Activated T-cell treated with anti-CD3 and anti-CD28 coated beads, Interleukin-2, amount 50 U/mL, for 72 hours (primary cell): ENCODE measurements at places on chromosomes 2 and 18. TPM values are rescaled to one million over a fixed set of nuclear protein-coding genes. Genes with fewer than 3 reads are reported as not detected.

GRCh38 chr18:66160007-66160406, 409.2 kb downstream of the CDH7 start:
- no peaks in the 10 kb centered on the region for H3K4me1 ChIP-seq
- DNase-seq: no peak
- H3K4me3 ChIP-seq: no peak overlapping the region
- no peaks in the 10 kb centered on the region for H3K27me3 ChIP-seq
- H3K27ac ChIP-seq: no peak overlapping the region

DNA sequence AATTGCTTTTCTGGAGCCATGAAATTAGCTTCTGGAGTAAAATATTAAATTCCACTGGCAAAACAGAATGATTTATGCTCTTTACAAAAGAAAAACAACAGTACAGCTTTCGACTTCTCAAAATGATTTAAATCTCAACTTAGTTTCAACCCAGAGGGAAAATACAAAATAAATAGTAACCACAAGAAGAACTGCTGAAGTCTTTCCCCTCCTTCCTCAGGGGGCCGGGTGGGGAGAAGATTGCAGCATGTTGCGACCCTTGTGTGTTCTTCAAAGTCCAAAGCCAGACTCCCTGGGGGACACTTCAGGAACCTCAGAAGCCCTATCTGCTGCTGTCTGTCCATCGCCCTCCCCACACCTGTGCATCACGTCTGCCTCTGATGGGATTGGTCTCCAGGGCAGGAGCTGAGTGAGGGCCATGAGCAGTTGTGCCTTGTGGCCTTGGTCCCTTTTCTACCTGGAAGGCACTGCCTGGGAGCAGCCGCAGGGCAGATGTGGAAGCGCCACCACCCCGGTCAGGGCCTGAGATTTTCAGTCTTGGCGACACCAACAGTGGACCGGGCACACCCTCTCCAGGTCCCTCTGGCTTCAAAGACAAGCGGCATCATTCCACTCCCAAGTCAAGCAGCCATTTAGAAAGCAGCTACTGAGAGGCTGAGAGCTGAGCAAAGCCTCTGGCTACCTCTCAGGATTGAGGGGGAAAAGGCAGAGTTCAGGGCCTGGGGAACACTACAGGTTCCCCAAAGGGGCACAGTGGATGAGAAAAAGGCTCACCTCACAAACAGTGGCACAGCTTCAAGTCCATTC, 210.1 kb upstream of the RAB6C start:
- no peaks in the 10 kb centered on the region for H3K36me3 ChIP-seq
- H3K4me3 ChIP-seq: no peak overlapping the region
- H3K4me1 ChIP-seq: no peaks in the 10 kb centered on the region
- no peak for DNase-seq

DNA sequence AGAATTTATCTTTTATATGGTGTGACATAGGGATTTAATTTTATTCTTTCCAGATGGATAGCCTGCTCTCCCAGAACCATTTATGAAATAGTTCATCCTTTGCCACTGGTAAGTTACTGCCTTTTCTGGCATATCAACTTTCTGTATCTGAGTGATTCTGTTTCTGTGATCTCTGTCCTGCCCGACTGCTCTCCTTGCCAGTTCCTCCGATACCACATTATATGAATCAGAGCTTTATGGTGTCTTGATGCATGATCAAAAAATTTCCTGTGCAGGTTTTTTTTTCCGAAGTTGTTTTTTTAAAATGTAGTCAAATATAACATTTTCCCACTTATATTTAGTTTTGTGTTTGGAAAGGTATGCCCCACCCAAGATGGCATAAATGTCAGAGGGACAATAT, 242.5 kb downstream of the CYP26B1 start:
- peaks cover 28% of the 10 kb centered on the region for H3K27me3 ChIP-seq
- H3K36me3 ChIP-seq: peaks cover 2% of the 10 kb centered on the region
- H3K27ac ChIP-seq: no peak overlapping the region
- no peak overlapping the region for H3K4me3 ChIP-seq
- no peaks in the 10 kb centered on the region for H3K4me1 ChIP-seq

DNA sequence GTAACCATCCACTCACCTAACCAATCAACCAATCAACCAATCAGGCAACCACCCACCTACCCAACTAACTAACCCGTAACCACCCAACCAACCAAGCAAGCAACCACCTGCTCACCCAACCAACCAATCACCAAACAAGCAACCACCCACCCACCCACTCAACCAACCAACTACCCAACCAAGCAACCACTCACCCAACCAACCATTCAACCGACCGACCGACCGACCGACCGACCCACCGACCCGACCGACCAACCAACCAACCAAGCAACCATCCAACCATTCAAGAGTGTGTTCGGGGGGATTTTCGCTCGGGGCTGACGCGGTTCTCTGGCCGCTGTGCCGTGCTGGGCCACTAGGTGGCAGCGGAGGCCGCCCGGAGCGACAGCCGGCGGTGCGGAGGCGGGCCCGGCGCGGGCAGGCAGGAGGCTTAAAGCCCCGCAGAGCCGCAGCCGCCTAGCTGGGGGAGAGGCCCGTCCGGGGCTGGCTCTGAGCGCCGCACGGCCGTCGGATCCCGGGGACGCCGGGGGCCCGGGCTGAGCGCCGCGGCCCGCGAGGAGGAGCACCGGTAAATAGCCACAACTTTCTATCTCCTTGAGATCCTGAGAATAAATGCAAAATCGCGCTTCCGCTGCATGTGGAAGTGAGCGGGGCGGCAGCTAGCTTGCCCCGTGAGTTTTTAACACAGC, at the start of gene MC5R:
TSS of gene MC5R (plus strand) at position 443 of the 689 bp plus-strand sequence. CDS start 1,617 bp downstream, outside the sequence.
- H3K36me3 ChIP-seq: no peaks in the 10 kb centered on the region
- no peaks in the 10 kb centered on the region for H3K4me1 ChIP-seq
- peaks cover 28% of the 10 kb centered on the region for H3K27me3 ChIP-seq
- peak within 1 kb of the TSS; percentile 29 for H3K27ac ChIP-seq
- peak within 1 kb of the TSS; percentile 63 for H3K4me3 ChIP-seq

GRCh38 chr18:70250781-70251180, 38.1 kb upstream of the SOCS6 start:
- no peak for DNase-seq
- no peak overlapping the region for H3K4me3 ChIP-seq
- no peaks in the 10 kb centered on the region for H3K4me1 ChIP-seq
- no peaks in the 10 kb centered on the region for H3K36me3 ChIP-seq

DNA sequence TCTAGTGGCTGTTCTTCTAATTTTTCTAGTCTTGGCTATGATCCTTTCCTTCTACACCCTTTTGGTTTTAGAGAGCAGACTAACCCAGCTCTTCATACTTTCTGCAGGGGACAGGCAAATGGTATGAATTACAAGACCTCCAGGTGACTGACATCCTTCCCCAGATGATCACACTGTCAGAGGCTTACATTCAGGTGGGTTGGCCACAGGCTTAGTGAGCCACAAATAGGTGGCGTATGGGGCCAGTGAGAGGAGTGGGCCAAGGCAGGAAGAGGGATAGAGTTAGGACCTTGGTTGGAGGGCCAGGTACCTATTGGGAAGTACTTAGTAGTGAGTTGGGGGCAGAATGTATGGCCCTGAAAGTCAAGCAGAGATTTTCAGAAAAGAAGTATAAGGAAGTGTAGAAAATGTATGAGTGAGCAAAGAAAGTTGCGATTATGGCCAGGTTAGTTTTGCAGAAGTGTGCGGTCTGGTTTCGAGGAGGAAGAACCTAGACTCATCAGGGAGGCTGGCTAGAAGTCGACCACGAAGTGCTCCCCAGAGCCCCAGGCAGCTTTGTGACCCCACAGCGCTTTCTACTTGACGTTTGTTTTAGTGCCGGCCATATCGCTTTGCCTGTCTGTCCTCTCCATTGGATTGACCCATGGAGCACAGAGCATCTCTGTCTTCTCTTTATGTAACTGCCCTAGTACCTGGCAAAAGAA, 20.0 kb downstream of the SFTPB start:
- no peaks in the 10 kb centered on the region for H3K27me3 ChIP-seq
- peaks cover 12% of the 10 kb centered on the region for H3K36me3 ChIP-seq
- peaks cover 2% of the 10 kb centered on the region for H3K4me1 ChIP-seq
- H3K27ac ChIP-seq: peak overlapping the region; percentile 41

GRCh38 chr2:68925295-68925896, 27.3 kb downstream of the GKN2 start:
- H3K4me1 ChIP-seq: peaks cover 6% of the 10 kb centered on the region
- H3K27me3 ChIP-seq: peaks cover 5% of the 10 kb centered on the region
- no peaks in the 10 kb centered on the region for H3K36me3 ChIP-seq
- DNase-seq: peak; percentile 49
- no peak overlapping the region for H3K4me3 ChIP-seq
- H3K27ac ChIP-seq: no peak overlapping the region

DNA sequence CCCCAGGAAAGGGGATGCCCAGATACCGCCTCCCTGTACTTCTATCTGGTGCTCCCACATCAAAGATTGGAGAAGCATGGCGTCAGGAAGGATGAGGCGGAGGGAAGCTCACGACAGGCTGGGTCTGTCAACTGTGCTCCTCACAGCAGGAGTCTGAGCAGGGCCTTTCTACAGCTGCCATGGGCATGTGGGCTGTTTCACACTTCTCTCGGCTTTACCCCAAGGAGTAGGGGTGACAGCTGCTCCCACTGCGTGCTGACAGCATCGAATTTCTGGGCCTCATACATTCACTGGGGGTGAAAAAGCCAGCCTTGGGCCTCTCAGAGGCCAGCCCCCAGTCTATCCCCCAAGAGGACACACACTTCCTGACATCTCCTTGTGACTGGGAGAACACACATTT, 21.1 kb downstream of the NEURL3 start:
- H3K36me3 ChIP-seq: peaks cover 13% of the 10 kb centered on the region
- peaks cover 41% of the 10 kb centered on the region for H3K4me1 ChIP-seq
- no peak for DNase-seq

- no peaks in the 10 kb centered on the region for H3K36me3 ChIP-seq
- H3K27me3 ChIP-seq: no peaks in the 10 kb centered on the region
- no peak for DNase-seq
- H3K27ac ChIP-seq: no peak overlapping the region
- no peak overlapping the region for H3K4me3 ChIP-seq
These were observed 89.8 kb upstream of the TGIF1 start for GRCh38 chr18:3360211-3360610.

- no peak overlapping the region for H3K4me3 ChIP-seq
- no peaks in the 10 kb centered on the region for H3K36me3 ChIP-seq
These were observed 225.7 kb upstream of the ST6GAL2 start for GRCh38 chr2:107111623-107112022.

- H3K4me3 ChIP-seq: no peak overlapping the region
- H3K4me1 ChIP-seq: no peaks in the 10 kb centered on the region
- H3K27me3 ChIP-seq: no peaks in the 10 kb centered on the region
- DNase-seq: no peak
These were observed 272.9 kb downstream of the IRS1 start for GRCh38 chr2:226526716-226527115.

The NTSR2 gene
- not detected for total RNA-seq

The APOB gene
- not detected for total RNA-seq

The LYPD6B gene
- total RNA-seq: not detected

The CAPN14 gene
- total RNA-seq: 0.60 TPM

The DNAJB2 gene
- 71.1 TPM for total RNA-seq

The PTH2R gene
- total RNA-seq: 0.28 TPM

The IL36A gene
- total RNA-seq: not detected

The CHN1 gene
- total RNA-seq: 5.1 TPM

The MROH2A gene
- not detected for total RNA-seq
